ENCODE measurements at places on chromosomes 2 and 18.

DNA sequence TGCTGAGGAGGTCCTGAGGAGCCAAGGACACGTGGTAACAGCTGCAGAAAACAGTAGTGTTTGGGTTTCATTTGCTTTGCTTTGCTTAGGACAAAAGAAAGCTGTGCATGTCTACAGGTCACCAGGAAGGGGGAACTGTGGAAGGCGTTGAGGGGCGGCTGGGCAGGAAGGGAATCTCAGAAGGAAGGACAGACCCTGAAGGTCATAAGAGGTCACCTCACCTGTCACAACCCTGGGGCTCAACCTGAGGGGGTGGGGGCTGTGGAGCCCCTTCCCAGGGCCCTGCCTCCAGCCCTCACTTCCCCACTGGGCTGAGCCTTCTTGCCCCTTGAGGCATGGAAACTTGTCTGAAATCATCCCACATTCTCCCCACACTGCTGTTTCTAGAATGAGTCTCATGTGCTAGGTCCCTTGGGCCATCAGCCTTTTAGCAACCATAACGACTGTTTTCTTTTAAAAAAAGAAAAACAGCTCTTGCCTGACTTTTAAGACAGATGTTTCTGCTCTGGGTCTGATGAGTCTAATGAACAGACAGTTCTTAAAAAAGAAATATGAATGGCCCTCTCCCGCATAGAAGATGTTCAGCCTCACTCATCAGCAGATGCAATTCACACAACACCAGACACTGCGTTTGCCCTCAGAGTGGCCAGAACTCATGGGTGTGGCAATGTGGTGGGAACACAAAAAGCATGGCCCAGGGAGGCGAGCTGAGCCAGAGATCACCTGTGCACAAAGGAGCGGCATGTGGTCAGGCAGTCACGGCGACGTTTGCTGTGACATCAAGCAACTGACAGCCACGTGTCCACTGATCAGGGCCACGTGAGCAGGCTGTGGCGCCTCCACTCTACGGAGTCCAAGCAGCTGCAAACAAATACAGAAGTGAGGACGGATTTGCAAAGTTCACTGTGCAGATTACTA lies 84.0 kb downstream of the SEPTIN10 start:
- DNase-seq, result no peak

DNA sequence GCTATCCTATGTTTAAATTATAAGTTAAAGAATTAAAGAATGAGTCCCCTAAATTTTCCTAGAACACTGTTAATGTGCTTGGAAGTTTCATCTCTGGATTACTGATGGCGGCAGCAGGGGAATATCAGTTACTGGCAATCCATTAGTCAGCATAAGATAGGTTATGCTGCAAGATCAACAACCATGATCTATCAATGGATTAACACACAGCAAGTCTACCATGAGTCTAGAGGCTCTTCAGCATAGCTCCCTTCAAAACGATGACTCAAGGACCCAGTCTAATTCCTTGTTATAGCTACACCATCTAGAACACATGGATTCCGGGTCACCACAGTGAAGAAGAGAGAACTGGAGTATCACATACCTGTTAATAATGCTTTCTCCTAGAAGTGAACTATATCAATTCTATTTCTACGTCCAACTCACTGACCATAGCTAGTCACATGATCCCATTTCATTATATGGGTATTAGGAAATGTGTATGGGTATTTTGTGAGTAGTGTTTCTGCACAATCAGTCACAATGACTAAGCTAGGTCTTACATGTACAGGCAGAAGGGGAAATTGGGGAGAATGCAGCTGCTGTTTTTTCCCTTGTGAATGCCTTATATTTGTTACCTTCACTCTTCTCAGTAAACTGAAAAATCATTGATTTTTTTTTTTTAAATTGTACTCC lies 108.3 kb upstream of the MAPRE2 start:
- DNase-seq, result no peak

GRCh38 chr2:141741652-141742051 lies 389.2 kb downstream of the LRP1B start:
- no peak for DNase-seq

DNA sequence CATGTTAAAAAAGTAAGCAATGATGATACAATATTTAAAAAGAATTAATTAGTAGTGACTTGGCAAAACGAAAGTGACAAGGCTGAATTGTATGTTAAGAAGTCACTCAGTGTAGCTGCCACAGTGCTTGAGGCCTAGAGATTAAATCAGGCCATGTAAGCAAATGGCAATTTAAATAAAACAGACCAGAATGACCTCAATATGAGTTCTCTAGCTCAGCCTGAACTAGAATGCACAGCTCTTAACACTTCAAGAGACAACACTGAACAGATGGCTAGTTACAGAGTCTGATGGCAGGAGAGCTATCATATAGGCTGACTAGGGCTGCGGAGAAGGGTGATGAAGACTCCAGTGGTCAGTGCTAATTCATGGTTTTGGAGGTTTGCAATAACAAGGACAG lies 117.9 kb upstream of the ZBTB14 start:
- no peak for DNase-seq
